ENCODE measurements at places on chromosomes 2 and 18. TPM values are rescaled to one million over a fixed set of nuclear protein-coding genes. Genes with fewer than 3 reads are reported as not detected.
A peak's percentile ranks its signal among the peaks of the same experiment; 100 is the strongest.

SNORC gene
- total RNA-seq, result 0.85 TPM

MAP3K20 gene
- 7.0 TPM for total RNA-seq

TNFRSF11A gene
- 5.7 TPM for total RNA-seq

GRCh38 chr2:233994151-233994550, 56.4 kb upstream of the SPP2 start:
- no peak overlapping the region for H3K27ac ChIP-seq
- H3K36me3 ChIP-seq, result peaks cover 1% of the 10 kb centered on the region
- H3K27me3 ChIP-seq, result no peaks in the 10 kb centered on the region

- H3K4me1 ChIP-seq, result no peaks in the 10 kb centered on the region
- no peak overlapping the region for H3K27ac ChIP-seq
- H3K27me3 ChIP-seq, result no peaks in the 10 kb centered on the region
- DNase-seq, result peak; percentile 61
- H3K36me3 ChIP-seq, result no peaks in the 10 kb centered on the region
- no peak overlapping the region for H3K4me3 ChIP-seq
These were observed 84.2 kb upstream of the TTN start for GRCh38 chr2:178891265-178891958.

GRCh38 chr2:47174733-47175361, 19.7 kb upstream of the STPG4 start:
- peak overlapping the region; percentile 93 for H3K27ac ChIP-seq
- H3K27me3 ChIP-seq, result peaks cover 5% of the 10 kb centered on the region
- H3K4me3 ChIP-seq, result peak overlapping the region; percentile 88
- peak; percentile 54 for DNase-seq
- H3K4me1 ChIP-seq, result peaks cover 57% of the 10 kb centered on the region

- no peak for DNase-seq
- H3K27me3 ChIP-seq, result no peaks in the 10 kb centered on the region
- no peaks in the 10 kb centered on the region for H3K36me3 ChIP-seq
- no peak overlapping the region for H3K4me3 ChIP-seq
- no peak overlapping the region for H3K27ac ChIP-seq
These were observed 251.3 kb downstream of the PARD3B start for GRCh38 chr2:204796581-204796980.

DNA sequence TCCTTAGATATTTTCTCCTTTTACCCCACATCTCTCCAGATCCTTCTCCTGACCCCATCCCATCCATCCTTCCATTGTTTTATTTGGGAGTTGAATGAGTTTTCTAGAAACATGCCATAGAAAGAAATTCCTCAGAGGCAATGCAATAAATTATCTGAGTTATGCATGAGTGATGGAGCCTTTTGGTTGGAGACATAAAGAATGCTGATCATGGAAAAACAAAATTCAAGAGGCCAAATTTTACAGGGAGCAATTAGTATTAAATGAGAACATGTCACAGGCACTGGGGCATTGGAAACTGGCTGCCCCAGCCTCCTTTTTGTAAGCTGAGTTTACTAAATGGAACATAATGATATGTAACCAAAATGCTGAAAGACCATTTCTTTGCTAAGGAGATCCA, 74.2 kb upstream of the LCLAT1 start:
- H3K4me1 ChIP-seq, result peaks cover 29% of the 10 kb centered on the region
- H3K36me3 ChIP-seq, result no peaks in the 10 kb centered on the region
- no peak for DNase-seq
- H3K27ac ChIP-seq, result peak overlapping the region; percentile 25
- H3K27me3 ChIP-seq, result no peaks in the 10 kb centered on the region

GRCh38 chr2:98911376-98912154, 24.5 kb downstream of the CRACDL start:
- H3K27ac ChIP-seq, result peak overlapping the region; percentile 1
- H3K27me3 ChIP-seq, result peaks cover 30% of the 10 kb centered on the region
- no peaks in the 10 kb centered on the region for H3K36me3 ChIP-seq

GRCh38 chr2:112255875-112256274, 1.0 kb upstream of the ZC3H8 start:
- no peaks in the 10 kb centered on the region for H3K36me3 ChIP-seq
- no peak for DNase-seq
- H3K4me3 ChIP-seq, result no peak overlapping the region
- H3K27ac ChIP-seq, result no peak overlapping the region
- no peaks in the 10 kb centered on the region for H3K27me3 ChIP-seq
- H3K4me1 ChIP-seq, result peaks cover 24% of the 10 kb centered on the region

DNA sequence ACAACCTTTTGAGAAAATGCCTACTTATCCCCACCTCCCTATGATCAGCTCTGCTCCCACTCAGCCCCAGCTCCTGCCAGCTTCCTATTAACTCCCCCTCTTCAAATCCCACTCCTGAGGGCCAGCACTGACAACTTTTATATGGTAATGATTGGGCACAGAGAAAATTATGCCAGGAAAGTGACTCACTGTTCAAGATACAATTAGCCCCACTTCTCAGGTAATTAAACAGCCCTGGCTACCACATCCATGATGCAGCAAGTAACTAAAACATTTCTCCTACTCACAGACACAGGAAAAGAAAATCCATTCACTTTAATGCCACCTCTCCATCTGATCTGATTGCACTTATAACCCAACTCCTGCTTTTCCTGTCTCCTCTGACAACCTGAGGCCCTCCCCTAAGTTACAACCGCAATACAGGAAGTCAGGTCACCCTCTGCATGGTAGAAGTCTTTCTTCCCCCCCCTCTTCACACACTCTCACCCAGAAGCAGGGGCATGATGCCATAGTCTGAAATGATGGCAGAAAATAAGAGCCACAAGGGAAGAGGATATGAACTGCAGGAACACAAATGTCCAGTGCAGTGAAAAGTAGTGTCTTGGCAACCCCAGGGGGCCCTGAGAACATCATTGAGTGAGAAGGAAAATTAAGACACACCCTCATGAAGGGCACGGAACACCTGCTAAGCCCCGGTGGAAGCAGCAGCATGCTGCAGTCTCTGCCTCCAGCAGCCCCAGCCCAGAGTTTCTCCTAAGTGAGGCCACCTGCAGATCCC, 54.4 kb downstream of the STK39 start:
- H3K36me3 ChIP-seq, result peaks cover 3% of the 10 kb centered on the region
- H3K27me3 ChIP-seq, result no peaks in the 10 kb centered on the region
- H3K4me1 ChIP-seq, result peaks cover 72% of the 10 kb centered on the region
- peak overlapping the region; percentile 67 for H3K27ac ChIP-seq

DNA sequence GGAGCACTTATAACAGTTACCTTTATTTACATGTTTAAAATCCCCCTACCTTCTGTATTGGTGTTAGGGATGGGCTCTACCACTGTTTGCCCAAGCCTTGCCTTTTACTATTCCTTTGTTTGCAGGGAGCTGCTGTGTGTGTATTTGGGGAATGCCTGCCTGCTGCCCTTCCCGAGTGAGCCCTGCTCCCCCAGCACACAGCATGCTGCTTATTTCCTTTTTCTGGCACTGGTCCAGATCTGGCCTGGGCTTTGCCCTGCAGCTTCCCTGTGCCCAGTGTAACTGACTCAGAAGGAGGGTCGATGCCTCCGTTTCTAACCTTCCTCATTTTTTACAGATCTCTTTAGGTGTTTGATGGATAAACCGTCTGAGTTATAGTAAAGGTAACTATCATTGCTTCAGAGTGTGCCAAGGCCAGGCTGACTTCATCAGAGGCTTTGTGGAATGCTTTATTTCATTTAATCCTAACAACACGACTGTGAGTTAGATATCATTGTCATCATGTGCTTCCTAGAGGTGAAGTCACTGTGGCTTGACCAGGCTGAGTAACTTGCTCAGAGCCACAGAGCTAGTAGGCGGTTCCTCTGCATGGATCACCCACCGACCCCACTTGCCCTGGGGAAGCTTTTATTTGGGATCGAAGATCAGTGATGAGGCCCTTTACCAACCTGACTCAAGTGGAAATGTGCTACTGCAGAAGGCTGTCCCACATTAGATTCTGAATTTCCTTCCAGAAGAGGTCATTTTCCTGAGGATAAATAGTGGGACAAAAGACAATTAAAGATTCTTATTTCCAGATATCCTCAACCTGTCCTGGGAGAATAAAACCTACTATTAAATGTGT, 238.8 kb downstream of the ZNF407 start:
- no peak overlapping the region for H3K4me3 ChIP-seq
- H3K27ac ChIP-seq, result no peak overlapping the region
- H3K4me1 ChIP-seq, result peaks cover 19% of the 10 kb centered on the region
- DNase-seq, result no peak
- H3K27me3 ChIP-seq, result no peaks in the 10 kb centered on the region
- H3K36me3 ChIP-seq, result peaks cover 12% of the 10 kb centered on the region

DNA sequence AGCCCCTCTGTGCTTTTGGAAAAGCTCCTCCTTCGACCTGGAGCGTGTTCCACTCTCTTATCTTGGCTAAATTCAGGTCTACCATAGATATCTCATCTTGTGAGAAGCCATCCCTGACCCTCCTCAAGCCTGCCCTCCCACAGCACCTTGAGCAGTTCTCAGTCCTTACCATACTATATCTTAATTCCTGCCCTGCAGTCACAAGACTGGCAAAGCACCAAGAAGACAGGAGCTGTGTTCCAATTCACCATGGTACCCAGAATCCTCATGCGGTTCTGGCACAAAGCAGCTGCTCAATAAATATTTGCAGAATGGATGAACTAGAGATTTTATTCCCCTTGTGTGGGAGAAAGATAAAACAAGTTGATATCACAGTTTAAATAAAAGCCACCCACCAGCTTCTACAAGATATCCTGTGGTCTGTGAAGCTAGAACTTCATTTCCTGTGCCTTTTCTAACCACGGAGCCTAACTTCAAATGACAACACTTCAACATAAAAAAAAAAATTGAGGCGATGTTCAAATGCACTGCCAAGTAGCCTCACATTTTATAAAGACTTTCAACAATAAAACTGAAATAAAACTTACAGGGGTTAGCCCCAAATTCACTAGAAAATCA, 19.5 kb downstream of the MARCHF4 start:
- no peaks in the 10 kb centered on the region for H3K36me3 ChIP-seq
- H3K27ac ChIP-seq, result peak overlapping the region; percentile 73
- H3K4me1 ChIP-seq, result peaks cover 63% of the 10 kb centered on the region
- no peak overlapping the region for H3K4me3 ChIP-seq
- H3K27me3 ChIP-seq, result no peaks in the 10 kb centered on the region

- H3K27me3 ChIP-seq, result no peaks in the 10 kb centered on the region
- no peak overlapping the region for H3K4me3 ChIP-seq
- H3K27ac ChIP-seq, result no peak overlapping the region
- H3K4me1 ChIP-seq, result peaks cover 2% of the 10 kb centered on the region
- no peak for DNase-seq
These were observed 247.6 kb upstream of the TRIB2 start for GRCh38 chr2:12469141-12469561.

- no peak for DNase-seq
- no peak overlapping the region for H3K27ac ChIP-seq
- no peak overlapping the region for H3K4me3 ChIP-seq
- H3K4me1 ChIP-seq, result no peaks in the 10 kb centered on the region
- no peaks in the 10 kb centered on the region for H3K36me3 ChIP-seq
These were observed 317.2 kb downstream of the GBX2 start for GRCh38 chr2:235850771-235851551.

DNA sequence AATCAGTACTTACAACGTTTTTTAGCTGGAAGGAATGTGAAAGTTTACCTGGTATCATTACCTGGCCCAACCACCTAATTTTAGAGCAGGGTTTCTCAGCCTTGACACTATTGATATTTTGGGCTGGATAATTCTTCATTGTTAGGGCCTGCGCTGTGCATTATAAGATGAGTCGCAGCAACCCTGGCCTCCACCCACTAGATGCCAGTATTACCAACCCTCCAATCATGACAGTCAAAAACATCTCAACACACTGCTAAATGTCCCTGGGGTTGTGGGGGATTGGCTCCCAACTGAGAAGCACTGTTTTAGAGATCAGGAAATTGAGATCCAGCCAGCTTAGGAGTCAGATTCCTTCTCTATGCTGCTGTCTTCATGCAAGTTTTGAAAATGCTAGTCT, 265.3 kb upstream of the TCF4 start:
- no peak overlapping the region for H3K27ac ChIP-seq
- H3K36me3 ChIP-seq, result no peaks in the 10 kb centered on the region
- H3K4me3 ChIP-seq, result no peak overlapping the region
- H3K4me1 ChIP-seq, result no peaks in the 10 kb centered on the region

DNA sequence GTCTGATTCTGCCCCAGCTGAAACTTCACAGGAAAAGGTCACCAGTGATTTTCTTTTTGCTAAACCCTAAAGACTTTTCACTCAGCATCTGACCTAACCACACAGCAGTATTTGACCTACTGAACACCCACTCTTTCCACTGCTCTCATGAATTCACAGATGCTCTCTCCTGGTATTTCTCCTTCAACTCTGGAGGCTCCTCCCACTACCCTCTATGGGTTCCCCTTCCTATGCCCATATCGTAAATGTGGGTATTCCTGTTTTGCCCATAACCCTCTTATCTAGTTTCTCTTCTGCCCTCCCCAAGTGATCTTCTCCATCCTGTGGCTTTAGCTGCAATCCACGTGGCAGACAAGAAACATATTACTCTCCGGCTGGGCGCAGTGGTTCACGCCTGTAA, 7.6 kb downstream of the PLEKHM3 start:
- no peak overlapping the region for H3K4me3 ChIP-seq
- H3K4me1 ChIP-seq, result peaks cover 39% of the 10 kb centered on the region
- H3K27me3 ChIP-seq, result no peaks in the 10 kb centered on the region

DNA sequence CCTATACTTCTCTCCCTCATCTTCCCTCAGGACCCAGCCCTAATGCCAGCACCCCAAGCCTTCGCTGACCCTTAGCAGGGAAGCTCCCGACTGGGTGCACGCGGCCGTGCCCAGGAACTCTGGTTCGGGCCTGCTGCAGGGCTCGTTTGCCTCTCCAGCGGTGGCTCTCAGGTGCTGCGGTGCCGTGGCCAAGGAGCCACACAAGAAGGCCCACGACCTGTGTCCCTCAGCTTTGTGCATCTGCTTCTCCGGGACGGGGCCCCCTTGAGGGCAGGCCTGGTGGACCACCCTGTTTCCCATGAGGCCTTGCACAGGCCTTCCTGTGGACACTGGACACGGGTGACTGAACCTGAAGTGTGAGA, 17.7 kb downstream of the BOK start:
- H3K36me3 ChIP-seq, result peaks cover 3% of the 10 kb centered on the region
- H3K4me3 ChIP-seq, result no peak overlapping the region
- no peak for DNase-seq
- no peak overlapping the region for H3K27ac ChIP-seq

GRCh38 chr2:120353931-120354330, 8.0 kb downstream of the INHBB start:
- DNase-seq, result no peak
- H3K36me3 ChIP-seq, result no peaks in the 10 kb centered on the region
- no peak overlapping the region for H3K27ac ChIP-seq
- no peaks in the 10 kb centered on the region for H3K4me1 ChIP-seq
- no peak overlapping the region for H3K4me3 ChIP-seq

- peak overlapping the region; percentile 41 for H3K4me3 ChIP-seq
- H3K27me3 ChIP-seq, result no peaks in the 10 kb centered on the region
- DNase-seq, result no peak
- H3K36me3 ChIP-seq, result peaks cover 8% of the 10 kb centered on the region
These were observed 162.1 kb downstream of the UBE2E3 start for GRCh38 chr2:181142514-181142913.

GRCh38 chr2:8652774-8653426, 29.0 kb upstream of the ID2 start:
- peaks cover 7% of the 10 kb centered on the region for H3K27me3 ChIP-seq
- H3K4me1 ChIP-seq, result peaks cover 10% of the 10 kb centered on the region
- no peak overlapping the region for H3K4me3 ChIP-seq
- DNase-seq, result no peak
- H3K27ac ChIP-seq, result no peak overlapping the region
- H3K36me3 ChIP-seq, result no peaks in the 10 kb centered on the region

Data from activated CD4-positive, alpha-beta memory T cell treated with anti-CD3 and anti-CD28 coated beads for 36 hours (primary cell).